ENCODE measurements at places on chromosomes 13 and 19.

DNA sequence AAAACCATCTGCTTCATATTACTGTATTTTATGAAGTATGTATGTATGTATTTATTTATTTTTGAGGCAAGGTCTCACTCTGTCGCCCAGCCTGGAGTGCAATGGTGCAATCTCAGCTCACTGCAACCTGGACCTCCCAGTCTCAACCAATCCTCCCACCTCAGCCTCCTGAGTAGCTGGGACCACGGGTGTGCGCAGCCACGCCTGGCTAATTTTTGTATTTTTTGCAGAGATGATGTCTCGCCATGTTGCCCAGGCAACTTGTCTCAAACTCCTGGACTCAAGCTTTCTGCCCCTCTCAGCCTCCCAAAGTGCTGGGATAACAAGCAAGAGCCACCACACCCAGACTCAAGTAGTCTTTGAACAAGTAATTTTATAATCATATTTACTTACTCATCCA is 5.5 kb downstream of the KATNAL1 start:
- DNase-seq, result no peak

DNA sequence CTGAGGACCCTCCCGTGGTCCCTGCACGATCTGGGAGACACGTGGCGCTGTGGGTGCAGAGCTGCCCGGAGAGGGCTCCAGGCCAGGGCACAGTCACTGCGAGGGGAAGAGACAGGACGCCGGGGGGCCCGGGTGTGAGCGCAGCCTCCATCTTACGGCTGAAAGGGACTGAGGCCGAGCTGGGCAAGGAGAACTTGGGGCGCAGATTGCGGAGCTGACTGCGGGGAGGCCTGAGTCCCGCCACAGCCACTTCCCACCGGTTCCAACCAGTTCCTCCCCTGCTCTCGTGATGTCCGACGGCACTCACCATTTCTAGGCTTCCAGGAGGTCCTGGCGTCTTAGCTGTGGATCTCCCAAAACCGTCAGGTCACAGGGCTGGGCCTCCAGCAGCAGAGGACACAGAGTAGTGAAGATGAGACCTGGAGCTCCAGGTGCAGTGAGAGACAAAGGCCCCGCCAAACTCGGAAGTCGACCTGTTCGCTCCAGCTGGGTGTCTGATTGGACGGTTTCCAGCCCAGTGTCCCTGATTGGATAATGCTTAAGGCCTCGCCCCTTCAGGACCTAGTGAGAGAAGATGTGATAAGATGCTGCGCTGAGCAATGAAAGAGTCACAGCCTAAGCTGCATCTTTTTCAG is 4.8 kb upstream of the ZNF253 start:
- peak; percentile 2 for DNase-seq

DNA sequence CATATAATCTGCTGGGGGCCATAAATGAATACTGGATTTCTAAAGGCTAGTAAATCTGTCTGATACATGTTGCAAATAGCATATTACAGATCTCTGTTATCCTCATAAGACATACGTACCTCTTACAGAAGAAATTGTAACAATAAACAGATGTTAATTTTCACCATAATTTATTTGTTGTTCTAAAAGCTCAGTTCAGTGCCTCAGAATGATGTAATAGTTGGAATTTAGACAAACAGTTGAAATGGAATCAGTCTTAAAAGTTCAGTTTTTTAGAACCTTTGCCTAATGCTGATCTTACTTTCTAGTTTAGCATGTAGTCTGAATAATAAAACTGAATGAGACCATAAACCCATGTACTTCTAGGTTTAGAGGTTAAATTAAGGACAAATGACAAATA is 43.1 kb downstream of the B3GLCT start:
- DNase-seq, result no peak

GRCh38 chr19:17860993-17861360 is 1.3 kb downstream of the RPL18A start:
- DNase-seq, result no peak

- no peak for DNase-seq
Observed at GRCh38 chr13:55576389-55576788, 1564.3 kb upstream of the PRR20A start.

DNA sequence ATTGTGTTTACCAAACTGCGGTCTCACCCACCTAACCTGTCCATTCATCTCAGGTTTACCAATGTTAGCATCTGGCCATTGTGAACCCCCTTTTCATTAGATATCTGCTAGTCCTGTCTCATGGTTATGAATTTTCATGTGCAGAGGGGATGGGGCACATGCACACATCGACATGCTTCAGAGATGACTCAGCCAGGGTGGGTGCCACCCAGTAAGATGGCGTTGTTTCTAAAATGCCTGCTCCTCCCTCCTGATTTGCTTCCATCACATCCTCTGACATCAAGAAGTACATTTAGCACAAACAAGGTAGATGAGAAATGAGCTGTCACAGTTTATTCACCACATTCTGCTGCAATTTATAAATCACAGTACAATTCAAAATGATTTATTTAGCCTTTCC is 51.3 kb downstream of the GPALPP1 start:
- peak; percentile 35 for DNase-seq

- DNase-seq, result peak; percentile 96
Observed at GRCh38 chr13:72390909-72391308, 336.5 kb downstream of the MZT1 start.

GRCh38 chr13:96746886-96747285 is 247.4 kb downstream of the OXGR1 start:
- no peak for DNase-seq

GRCh38 chr13:76724421-76724820 is 161.8 kb downstream of the KCTD12 start:
- DNase-seq, result no peak

GRCh38 chr13:106332621-106333020 is 202.8 kb downstream of the EFNB2 start:
- no peak for DNase-seq
